Osteocyte (in vitro differentiated cells): ENCODE measurements at places on chromosomes 1 and 21. TPM values are rescaled to one million over a fixed set of nuclear protein-coding genes. Genes with fewer than 3 reads are reported as not detected.

The ASH1L gene
- 46.3 and 51.5 TPM in 2 replicates for total RNA-seq

The CHAF1B gene
- total RNA-seq: 4.9 and 5.5 TPM in 2 replicates

The HAPLN2 gene
- total RNA-seq: 0.35 TPM in 1 of 2 replicates, not detected in the other

The TRIM67 gene
- total RNA-seq: 0.32 and 0.39 TPM in 2 replicates

The C1QC gene
- total RNA-seq: not detected in 2 replicates

DNA sequence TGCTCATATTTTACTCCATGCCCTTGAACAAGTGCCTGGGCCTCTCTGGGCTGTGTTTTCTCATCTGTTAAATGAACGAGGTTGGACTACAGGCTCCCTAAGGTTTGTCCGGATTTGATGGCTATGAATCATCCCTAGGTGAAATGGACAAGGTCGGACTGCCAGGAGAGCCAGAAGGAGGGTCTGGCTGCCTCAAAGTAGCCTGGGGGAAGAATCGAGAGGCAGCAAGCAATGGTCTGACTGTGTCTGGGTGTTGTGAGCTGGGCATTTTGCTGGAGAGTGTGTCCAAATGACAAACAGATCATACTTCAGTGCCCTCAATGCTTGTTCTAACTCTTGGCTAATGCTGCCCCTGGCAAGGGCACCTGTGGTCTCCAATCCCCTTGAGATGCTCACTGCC, 730.9 kb downstream of the PTPRU start:
- peak; percentile 67 for DNase-seq

- no peak for DNase-seq
Measured at GRCh38 chr1:206105464-206105995, 11.7 kb downstream of the AVPR1B start.

DNA sequence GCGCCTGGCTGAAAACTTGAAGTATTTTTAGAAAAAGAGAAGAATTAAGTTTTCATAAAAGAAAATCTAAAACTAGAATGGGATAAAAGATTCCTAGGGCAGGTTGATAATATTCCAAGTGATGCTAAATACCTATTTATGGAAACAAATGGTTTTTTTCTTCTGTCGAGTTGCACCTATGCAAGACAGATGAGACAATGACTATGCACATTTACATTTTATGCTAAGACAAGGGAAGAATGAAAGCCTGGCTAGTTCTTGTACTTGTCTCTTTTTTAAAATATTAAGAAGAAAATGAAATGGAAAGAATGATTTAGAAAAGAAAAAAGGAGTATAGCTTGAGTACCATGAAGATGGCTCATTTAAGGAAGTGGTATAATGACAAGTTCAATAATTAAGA, 24.4 kb upstream of the USP24 start:
- no peak for DNase-seq

GRCh38 chr1:196902344-196902743, 14.5 kb downstream of the CFHR4 start:
- DNase-seq: no peak

- no peak for DNase-seq
Measured at GRCh38 chr1:228087771-228088251, 5.3 kb downstream of the ARF1 start.

DNA sequence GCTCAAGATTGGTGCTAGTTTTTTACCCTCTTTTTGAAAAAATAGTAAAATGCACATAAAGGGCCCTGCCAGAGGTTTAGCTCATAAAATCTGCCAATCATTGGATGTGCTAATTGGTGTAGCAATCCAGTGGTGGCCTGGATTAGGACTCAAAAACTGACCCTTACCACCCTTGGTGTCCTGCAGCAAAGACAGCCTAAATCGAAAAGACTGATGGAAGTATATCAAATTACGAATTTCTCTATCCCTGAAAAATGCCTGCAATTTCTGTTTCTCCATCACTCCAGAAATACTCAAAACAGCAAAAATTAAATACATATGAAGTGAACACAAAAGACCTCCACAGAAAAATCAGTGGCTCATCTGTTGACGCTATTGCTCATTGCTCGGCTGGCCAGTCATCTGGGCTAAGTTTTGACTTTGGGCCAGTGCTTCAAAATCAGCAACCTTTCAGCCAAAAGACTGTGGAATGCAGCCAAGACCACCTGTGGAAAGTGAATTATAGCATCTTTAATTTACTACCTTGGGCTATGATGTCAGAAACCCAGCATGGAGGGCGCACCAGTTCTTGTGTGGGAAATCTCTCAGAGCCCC, 30.0 kb downstream of the WLS start:
- DNase-seq: no peak

- DNase-seq: no peak
Measured at GRCh38 chr1:204673909-204674649, 11.5 kb downstream of the LRRN2 start.

DNA sequence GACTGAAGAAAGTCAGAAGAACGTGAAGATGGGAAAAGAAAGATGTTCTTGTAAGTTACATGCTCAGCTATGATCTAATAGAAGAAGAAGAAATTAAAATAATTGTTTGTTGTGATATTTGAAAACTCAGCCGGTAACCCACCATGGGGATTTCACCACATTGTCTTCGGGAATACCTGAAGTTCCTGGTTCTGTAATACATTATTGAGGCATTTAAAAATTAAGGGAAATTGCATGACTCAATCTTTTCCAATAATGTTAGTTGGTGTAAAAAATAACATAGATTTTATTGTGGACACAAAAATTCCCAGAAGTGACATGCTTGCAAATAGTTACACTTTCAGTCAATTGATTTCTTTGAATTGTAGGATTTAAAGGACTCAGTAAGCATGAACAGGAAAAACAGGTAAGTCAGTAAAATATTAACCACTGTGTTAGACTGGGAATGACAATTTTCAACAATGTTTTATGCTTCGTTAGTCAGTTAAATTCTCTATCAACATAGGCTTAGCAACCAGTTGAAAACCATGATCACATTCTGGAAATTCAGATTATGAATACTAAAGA, 745.1 kb downstream of the LTN1 start:
- DNase-seq: no peak

DNA sequence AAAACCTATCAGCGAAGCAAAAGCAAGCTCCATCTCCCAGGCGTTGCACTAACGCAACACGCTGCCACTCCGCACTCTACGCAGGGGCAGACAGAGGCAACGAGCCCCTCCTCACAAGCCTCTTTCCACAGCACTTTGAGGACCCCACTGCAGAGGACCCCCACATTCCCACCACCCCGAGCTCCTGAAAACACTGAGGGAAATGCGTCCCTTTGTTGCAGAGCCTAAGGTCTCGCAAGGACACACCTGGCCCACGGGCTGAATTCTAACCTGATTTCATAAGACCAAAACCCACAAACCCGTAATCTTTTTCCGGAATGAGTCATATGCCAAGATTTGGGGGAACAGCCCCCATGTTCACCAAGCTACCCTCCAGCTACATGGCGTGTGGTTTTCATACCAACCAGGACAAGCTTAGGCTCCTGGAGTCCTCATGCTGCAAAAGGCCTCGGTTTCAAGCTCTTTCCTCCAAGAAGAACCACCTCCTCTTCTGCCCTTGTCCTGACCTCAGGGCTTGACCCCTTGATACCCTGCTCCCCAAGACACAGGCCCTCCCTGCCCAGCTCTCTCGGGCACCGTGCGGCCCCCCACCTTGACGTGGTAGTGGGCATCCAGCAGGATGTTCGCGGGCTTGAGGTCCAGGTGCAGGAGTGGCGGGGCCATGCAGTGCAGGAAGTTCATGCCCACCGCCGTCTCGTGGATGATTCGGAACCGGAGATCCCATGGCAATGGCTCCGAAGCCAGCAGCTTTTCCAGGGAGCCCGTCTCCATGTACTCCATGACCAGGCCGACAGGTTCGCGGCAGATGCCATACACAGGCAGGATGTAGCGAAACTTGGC, 10.7 kb downstream of the RIPK4 start:
- no peak for DNase-seq

- DNase-seq: no peak
Measured at GRCh38 chr1:61973100-61973837, 221.4 kb upstream of the L1TD1 start.

DNA sequence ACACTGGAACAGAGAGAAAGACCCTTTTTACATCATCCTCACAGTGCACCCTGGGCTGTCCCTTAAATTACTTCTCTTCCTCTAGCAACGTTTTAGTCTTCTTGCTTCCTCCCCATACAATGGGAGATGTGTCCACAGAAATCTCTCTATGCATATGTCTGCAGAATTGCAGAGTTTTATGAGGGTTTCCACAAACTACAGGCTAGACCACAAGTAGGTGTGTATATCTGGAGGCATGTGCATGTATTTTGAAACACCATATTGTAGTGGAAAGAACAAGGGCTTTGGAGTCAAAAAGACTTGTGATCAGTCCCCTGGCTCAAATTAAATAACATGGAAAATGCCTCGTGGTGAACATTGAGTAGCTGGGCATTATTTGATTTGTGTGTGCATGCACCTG, 121.3 kb upstream of the IPO9 start:
- no peak for DNase-seq

- no peak for DNase-seq
Measured at GRCh38 chr21:34029743-34030528, 43.4 kb upstream of the MRPS6 start.

- no peak for DNase-seq
Measured at GRCh38 chr1:9181990-9182783, 52.4 kb upstream of the H6PD start.

DNA sequence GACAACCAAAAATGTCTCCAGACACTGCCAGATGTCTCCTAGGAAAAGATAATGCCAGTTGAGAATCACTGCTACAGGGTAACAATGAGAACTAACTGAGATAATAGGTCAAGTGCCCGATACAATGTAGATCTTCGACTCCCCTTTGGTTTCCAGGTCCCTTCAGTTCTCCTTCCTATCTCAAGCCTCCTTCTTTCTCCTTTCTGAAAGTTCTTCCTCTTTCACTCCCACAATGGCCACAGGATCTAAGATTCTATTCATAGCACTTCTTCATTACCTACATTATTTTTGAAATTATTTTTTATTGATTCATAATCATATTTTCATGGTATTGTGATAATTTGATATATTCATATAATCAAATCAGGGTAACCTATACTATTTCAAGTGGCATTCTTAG, 6.3 kb downstream of the PFDN2 start:
- DNase-seq: no peak

DNA sequence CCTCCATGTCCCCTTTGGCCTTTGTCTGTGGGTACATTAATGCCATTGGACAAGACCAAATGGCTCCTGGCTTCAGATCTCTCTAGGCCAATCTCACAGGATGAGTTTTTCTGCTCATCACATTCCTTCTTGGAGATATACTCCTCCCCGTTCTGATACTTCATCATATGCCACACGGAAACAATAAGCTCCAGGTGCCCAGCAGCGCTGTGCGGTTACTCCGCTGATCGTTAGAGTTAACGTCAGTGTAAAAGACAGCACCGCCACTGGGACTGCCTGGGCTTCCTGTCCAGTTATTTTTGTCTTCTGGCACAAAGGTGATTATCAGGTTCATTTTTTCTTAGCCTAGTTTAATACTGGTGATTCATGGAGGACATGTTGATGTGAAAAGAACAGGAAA, 22.5 kb downstream of the CACHD1 start:
- DNase-seq: no peak

DNA sequence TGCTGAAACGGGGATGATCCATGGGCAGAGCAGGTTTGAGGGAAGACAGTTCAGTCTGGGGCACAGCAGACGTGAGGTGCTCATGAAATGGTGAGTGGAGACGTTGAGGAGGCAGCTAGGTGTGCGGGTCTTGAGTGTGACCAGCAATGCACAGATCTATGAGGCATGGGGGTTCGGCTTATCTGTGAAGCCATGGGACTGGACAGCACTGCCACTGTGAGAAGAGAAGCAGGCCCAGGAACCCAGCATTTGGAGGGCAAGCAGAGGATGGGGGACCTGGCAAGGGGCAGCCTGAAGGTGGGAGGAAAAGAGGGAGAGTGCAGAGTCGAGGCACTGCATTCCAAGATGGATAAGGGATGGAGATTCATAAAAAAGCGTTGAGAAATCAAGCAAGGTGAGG, 8.0 kb downstream of the CSF1 start:
- DNase-seq: no peak

DNA sequence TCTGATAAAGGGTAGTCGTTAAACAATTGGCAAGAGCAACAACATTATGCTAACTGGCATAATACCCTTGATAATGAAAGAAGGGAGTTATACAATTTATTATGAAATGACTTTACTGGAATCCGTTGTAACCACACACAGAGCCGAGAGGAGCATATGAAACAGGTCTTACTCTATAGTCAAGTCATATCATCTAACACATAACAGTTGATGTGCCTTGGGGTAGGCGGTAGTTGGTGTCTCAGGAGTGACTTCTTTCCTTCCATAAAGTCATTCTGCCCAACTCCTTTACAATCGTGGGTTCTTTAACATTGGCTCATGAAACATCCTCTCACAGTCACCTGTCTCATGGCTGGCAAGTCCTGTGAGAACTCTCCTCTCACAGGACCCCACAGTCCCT, 225.2 kb downstream of the LTN1 start:
- no peak for DNase-seq

DNA sequence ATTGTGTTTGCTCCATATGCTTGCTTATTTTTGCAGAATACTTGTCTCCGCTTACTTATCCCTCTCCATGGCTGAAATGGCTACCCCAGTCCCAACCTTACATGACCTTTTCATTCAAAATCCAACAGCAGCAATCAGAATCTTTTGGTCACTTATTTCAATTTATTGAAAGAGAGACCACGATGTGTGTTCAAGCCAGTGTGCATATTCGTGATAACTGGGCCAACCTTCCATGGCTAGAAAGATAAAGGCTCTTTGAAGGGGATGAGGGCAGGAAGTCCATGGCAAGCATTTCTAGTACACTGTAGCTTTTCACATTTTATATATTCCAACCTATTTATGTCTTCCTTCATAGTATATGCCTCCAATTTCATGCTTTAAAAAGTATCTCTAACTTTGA, 23.1 kb downstream of the HSD11B1 start:
- DNase-seq: no peak

DNA sequence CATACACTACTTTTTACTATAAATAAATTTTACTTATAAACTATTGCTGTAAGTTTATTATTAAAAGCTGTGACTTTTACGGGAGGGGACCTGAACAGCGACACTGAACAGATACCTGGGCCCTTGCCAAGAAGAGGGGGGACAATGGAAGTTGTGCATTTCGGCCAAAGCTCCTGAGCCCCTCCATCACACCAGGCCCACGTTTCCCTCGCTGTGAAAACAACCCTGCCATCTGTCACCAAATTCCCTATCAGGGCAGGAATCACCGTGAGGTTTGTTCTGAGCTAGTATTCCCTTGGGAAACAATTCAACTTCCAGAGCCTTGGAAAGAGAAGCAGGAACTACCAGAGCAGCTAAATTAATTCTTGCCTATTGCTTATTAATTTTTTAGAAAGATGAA, 37.0 kb downstream of the VTCN1 start:
- DNase-seq: no peak

GRCh38 chr1:244941121-244941520, 76.8 kb upstream of the HNRNPU start:
- no peak for DNase-seq

GRCh38 chr1:43288058-43288784, 2.8 kb upstream of the C1orf210 start:
- no peak for DNase-seq

DNA sequence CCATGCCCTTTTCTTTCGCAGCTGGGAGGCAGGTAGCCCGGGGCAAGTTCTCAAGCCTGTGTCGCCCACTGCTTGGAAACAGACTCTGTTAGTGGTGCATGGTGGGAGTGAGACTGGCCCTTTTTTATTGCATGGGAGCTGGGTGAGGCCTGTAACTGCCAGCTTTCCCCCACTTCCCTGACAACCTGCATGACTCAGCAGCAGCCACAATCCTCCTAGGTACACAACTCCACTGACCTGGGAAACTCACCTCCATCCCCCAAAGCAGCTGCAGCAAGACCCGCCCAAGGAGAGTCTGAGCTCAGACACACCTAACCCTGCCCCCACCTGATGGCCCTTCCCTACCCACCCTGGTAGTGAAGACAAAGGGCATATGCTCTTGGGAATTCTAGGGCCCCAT, 25.8 kb downstream of the PIGP start:
- DNase-seq: no peak
